Left renal pelvis (tissue), 4 donors: ENCODE measurements at places on chromosomes 4 and X. TPM values are rescaled to one million over a fixed set of nuclear protein-coding genes. Genes with fewer than 3 reads are reported as not detected.

DNA sequence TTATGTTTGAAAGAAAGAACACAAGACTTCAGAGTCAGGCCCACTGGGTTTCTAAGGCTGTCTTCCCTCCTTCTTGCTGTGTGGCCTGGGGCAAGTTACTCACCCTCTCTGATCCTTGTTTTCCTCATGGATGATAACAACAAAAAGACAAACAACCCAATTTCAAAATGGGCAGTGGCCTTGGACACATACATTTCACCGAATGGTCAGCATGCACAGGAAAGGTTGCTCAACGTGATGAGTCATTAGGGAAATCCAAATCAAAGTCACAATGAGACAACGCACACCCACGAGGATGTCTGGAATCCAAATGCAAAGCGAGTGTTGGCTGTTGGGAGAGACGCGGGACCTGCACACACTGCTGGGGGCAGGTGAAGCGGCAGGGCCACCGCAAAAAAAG is 50.8 kb upstream of the PPP2R2C start:
- DNase-seq, result no peak

DNA sequence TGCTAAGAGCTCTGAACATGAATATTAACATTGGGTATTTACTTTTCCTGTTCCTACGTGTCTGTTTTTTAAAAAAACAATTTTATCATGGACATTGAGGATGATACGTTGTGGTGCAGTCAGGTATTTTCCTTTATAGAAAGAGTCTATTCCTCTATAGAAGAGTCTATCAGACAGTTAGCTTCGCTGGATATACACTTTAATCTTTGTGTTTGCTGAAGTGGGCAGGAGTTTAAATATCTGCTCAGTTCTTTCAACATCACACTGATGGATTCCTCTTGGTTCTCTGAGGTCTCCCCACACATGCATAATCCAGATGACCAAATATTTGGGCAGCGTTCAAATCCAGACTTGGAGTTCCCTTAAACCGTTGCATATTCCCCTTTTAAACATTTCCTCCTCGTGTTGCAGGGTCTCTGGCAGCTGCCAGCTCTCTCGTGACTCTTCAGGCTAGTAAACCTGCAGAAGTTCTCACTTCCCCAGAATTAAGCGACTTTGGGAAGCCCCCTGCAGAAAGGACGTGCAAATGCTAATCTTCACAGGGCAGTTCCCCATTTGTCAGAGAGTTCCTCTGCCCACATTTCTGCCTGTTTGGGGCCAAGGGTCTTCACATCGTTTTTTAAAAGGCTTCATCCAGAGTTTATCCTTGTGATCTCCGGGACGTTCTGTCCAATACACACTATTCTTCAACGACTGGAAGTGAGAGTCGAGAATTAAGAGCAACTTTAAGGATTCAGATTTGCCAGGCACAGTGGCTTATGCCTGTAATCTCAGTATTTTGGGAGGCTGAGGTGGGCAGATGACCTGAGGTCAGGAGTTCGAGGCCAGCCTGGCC is 20.5 kb upstream of the DHRSX start:
- DNase-seq, result no peak

DNA sequence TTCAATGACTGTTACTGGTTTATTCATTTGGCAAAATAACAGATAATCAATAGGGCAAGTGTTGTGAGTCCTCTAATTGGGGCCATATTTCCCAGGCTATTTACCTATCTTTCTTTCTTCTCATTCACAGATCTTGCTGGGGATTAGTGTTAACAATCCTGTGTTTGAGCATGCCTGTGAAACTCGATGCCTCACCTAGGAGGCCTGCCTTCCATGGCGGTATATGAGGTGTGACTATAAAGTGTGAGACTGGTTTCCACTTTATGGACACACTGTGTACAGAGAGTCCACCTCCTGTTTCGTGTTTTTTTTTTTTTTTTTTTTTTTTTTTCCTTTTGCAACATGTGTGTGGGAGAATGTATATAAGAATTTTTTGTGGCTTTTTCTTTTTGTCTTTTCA is 199.3 kb downstream of the BMPR1B start:
- DNase-seq, result no peak

- no peak for DNase-seq
These were observed 114.4 kb downstream of the GLRA3 start for GRCh38 chr4:174714393-174715211.

GRCh38 chr4:76380561-76380960 is 40.4 kb downstream of the CCDC158 start:
- no peak for DNase-seq

HPF1 gene
- polyA plus RNA-seq, result 40.4 TPM

PAGE1 gene
- not detected for polyA plus RNA-seq

NPY5R gene
- 6.0 TPM for polyA plus RNA-seq

- peak; percentile 8 for DNase-seq
These were observed 12.1 kb upstream of the TLR8 start for GRCh38 chrX:12894074-12895030.

GRCh38 chr4:56728512-56728911 is 47.4 kb upstream of the HOPX start:
- DNase-seq, result no peak

GRCh38 chr4:185039508-185040273 is 21.4 kb downstream of the HELT start:
- no peak for DNase-seq

- DNase-seq, result no peak
These were observed 219.4 kb downstream of the EPHA5 start for GRCh38 chr4:65450899-65451298.

- no peak for DNase-seq
These were observed 38.4 kb downstream of the NOP14 start for GRCh38 chr4:2924765-2925301.

TASL gene
- polyA plus RNA-seq, result 0.47 TPM

GRCh38 chrX:13126775-13127174 is 82.4 kb upstream of the FAM9C start:
- no peak for DNase-seq

CCDC158 gene
- 0.41 TPM for polyA plus RNA-seq

GRCh38 chr4:3808597-3808996 is 42.4 kb downstream of the ADRA2C start:
- DNase-seq, result no peak

GRCh38 chr4:88003261-88003660 is 4.2 kb upstream of the PKD2 start:
- no peak for DNase-seq

DNA sequence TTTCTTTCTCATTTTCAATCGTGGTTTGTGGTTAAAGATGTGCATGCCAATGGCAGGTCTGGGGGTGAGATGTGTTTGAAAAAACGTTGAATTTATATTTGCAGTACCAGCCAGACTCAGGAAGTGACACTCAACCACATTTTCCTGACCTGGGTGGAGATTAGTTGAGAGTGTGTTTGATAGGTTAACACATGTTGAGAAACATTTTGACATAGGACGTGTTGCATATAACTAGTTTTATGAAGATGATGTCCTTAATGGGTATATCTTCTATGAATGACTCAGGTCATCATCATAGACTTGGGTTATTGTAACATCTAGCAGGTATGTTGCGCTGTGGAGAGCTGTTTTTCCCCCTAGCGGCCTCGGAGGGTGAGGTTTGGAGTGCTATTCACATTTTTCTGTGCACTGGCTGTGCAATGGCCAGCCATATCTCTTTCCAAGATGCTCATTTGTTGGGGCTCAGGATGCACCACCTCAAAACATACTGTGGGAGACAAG is 21.7 kb upstream of the CD38 start:
- DNase-seq, result no peak

- no peak for DNase-seq
These were observed 5.8 kb downstream of the OCIAD1 start for GRCh38 chr4:48836658-48837057.

DNA sequence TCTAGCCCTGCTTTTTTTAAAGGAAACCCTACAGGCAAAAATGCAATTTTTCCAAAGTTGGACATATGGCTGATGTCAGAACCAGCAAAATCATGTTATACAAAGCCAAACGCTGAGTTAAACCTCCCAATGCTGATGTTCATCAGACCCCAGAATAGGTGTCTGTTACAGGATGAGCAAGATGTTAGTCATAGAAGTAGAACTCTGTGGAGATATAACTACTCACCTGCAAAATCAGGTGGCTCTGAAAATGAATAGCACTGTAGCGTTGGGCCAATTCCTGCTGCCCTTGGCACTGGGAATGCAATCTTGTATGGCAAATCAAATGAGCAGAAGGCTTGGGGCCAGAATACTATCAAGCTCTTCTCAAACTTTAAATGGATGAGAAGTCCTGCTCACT is 634.1 kb downstream of the RPA4 start:
- no peak for DNase-seq

GRCh38 chr4:20326977-20327376 is 75.3 kb downstream of the SLIT2 start:
- no peak for DNase-seq

- no peak for DNase-seq
These were observed 369.2 kb upstream of the LCORL start for GRCh38 chr4:18390655-18391353.

GRCh38 chr4:173277340-173277739 is 56.8 kb downstream of the HMGB2 start:
- DNase-seq, result no peak

SH3D19 gene
- 31.7 TPM for polyA plus RNA-seq

GRCh38 chr4:3464911-3465697 is 2.0 kb downstream of the DOK7 start:
- DNase-seq, result no peak

DNA sequence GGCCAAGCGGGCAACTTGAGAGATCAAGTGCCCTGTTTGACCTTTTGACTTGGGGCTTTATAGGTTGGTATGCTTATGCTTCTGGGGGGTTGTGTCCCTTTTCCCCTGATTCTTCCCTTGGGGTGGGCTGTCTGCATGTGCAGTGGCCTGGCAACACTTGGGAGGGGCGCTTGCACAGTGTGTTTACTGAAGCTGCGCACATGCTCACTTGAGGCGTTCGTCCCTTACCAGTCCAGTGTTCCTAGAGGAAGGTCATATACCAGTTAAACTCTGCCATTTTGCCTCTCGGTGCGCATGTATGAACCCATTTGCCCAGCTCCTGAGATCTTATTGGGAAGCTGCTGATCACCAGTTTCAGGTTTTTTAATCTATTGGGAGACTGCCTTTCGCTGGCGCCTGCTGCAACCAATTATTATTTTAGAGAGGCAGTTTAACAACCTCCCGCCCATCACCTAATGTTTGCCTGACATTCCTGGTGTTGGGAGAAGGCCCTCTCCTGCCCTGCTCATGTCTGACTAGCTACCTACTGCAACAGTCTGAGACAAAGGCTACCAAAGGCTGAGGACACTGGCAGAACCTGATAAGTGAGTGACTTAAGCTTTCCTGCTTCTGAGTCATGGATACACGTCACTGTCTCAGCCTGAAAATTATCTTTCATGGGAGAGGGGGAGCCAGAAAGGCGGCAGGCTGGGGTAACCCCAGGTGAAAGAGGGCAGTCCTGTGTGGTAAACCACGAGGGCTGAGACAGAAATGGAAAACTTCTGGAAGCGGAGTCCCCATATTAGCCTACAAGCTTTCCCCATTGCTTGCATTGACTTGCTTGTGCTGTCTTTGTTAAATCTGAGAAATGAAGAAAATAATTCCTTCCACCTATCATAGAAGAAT is 97.6 kb downstream of the CPE start:
- DNase-seq, result no peak

F11 gene
- polyA plus RNA-seq, result 2.2 TPM

DNA sequence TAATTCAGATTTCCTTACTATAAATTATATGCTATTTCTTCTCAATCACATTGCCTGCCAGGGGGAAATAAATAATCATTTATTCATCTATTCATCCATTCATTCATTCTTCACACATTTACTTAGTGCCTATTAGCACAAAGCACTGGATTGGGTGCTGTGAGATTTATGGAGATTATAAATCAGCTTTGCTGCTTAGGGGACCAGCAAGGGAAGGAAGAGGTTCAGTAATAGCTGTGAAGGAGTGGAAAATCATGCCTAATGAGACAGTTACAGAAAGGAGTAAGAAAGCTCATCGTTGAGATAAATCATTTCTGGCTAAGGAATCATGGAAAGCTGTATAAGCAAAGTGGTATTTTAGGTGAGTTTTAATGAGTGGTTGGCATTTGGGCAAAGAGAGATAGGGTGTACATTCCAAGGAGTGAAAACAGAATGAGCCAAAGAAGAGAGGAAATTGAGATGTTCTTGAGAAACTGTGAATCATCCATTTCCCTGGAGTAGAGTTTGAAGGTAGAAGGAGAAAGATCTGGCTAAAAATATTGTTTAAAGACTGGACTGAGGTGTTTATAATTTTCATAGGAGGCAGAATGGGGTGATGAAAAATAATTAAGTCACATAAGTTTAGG is 9.6 kb downstream of the ARSJ start:
- DNase-seq, result no peak
